ENCODE measurements at places on chromosomes 4 and X.

DNA sequence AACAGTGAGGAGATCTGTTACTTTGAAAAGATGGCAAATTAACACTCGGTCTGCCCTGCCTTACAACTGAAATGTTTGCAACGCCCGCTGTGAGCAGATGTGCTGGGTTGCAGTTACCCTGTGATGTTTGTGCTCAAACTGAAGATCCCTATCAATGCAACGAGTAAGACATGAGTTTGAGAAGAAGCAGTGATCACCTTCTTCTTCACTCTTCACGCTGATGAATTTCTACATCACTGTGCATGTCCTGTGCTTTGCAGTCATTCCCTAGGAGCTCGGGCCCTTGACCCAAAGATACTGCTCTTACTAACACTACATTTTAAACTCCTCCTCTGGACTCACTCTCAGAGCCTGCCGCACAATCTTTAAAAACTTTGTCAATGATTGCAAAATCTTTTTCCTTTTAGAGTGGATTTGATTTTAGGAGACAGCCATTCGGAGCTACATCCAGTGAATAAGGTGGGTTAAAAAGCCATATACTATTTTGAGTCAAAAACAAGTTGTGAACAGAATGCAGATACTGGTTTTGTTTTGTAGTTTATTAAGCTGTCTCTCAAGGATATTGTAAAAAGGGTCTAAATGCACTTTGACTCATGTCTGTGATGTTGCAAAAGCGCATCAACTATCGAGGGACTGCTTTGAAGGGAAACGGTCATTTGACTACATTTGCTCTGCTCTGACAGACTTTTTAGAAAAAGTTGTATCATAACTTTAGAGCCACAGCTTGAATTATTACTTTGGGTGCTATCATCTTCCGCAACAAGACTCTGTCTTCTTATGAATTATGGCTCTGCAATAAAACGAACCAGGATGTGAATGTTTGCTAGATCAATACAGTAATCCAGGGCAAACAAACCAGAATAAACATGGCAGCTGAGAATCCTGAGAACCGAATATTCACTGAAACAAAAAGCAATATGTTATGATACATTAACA, 5.7 kb upstream of the RHOH start:
- no peak for DNase-seq

DNA sequence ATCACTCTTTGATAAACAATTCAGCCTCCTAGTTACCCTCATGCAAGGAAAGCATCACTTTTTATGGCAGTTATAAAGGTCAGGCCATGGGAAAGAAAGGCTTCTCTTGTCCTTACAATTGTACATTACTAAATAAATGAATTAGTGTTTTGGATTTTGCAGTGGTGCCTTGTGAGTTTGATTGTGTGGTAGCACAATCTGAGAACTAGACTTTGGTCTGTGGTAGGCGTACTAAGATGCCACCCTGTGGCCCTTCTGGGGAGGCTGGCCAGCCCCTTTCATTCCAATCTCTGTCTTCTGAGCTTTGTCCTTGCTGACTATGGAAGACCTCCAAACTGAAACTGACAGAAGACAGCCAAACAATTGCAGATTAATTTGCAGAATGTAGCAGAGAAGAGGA, 14.6 kb upstream of the HNRNPD start:
- DNase-seq, result no peak

DNA sequence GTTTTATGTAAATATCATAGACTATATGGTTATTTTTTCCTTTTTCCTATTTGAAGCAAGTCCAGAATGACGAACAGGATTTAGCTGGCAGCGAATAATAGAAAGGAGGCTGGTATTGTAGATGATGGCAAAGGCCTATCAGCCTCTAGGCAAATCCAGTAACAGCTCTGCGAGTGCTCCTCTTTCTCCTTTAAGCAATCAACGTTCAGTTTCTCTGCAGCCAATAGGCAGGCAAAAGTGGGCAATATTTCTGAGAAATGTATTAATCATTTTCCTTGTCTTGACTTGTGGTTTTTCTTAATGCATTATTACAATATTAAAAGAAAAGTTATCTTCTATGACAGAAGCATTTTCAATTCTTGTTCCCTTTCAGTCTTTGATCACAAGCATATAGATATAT, 183.3 kb downstream of the SH3KBP1 start:
- DNase-seq, result no peak

GRCh38 chr4:188015025-188015940, 19.7 kb downstream of the ZFP42 start:
- DNase-seq, result no peak

GRCh38 chr4:80008971-80009370, 64.1 kb downstream of the ANTXR2 start:
- DNase-seq, result no peak

GRCh38 chr4:43757147-43757546, 691.5 kb downstream of the KCTD8 start:
- no peak for DNase-seq

DNA sequence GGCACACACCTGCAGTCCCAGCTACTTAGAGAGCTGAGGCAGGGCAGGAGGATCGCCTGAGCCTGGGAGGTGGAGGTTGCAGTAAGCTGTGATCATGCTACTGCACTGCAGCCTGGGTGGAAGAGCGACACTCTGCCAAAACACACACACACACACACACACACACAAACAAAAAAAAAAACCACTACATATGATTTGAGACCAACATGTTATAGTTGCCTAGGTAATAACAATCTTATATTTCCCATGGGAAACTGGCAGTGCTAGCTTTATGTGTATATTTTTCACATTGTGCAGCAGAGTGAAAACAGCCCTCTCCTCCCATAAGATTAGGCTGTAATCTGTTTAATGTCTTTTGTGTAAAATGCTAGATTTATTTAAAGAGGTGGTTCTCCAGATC, 3.1 kb upstream of the FAM241A start:
- DNase-seq, result no peak
